Aorta (tissue), 5 donors: ENCODE measurements at places on chromosomes 16 and 17. TPM values are rescaled to one million over a fixed set of nuclear protein-coding genes. Genes with fewer than 3 reads are reported as not detected.

GRCh38 chr16:57876210-57876609 is 73.9 kb upstream of the KIFC3 start:
- H3K27ac ChIP-seq = no peak overlapping the region
- no peaks in the 10 kb centered on the region for H3K27me3 ChIP-seq
- H3K4me1 ChIP-seq = no peaks in the 10 kb centered on the region
- no peak overlapping the region for H3K4me3 ChIP-seq
- DNase-seq = no peak
- no peaks in the 10 kb centered on the region for H3K36me3 ChIP-seq

DNA sequence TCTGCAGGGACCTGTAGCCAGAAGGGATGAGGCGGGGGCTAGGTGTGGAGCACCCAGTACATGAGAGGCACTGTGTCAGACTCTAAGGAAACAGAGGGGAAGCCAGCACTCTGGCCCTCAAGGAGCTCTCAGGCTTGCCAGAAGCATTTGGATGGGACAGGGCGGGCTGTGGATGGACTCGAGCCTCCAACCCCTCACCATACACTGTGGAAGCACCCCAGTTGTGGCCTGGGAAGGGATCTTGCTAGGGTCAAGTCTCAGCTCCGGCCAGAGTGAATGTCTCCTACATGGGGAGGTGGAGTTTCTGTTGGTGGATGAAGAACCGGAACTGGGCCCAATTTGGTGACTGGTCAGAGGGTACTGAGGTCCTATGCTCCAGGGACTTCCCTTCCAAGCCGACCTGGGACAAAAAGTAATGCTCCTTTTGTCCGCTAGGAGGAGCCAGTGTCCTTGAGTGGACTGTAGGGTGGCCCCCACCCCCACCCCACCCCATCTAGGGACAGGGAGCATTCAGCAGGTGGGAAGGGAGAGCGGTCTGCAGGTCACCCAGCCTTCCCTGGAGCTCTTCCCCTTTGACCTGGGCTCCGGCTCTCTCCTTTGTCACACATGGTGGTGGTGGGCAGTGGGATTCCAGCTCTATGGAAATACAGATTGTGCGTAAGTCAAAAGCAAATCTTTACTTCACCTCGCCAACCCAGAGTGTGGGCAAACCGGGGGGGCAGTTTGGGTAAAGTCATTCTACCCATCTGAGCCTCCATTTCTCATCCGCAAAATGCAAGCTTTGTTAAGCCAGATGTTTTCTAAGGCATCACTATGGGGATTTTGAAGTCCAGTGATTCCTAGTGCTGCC is 20.4 kb upstream of the PHB1 start:
- H3K27me3 ChIP-seq = no peaks in the 10 kb centered on the region
- DNase-seq = peak; percentile 72
- no peak overlapping the region for H3K4me3 ChIP-seq
- H3K4me1 ChIP-seq = no peaks in the 10 kb centered on the region
- H3K36me3 ChIP-seq = no peaks in the 10 kb centered on the region

DNA sequence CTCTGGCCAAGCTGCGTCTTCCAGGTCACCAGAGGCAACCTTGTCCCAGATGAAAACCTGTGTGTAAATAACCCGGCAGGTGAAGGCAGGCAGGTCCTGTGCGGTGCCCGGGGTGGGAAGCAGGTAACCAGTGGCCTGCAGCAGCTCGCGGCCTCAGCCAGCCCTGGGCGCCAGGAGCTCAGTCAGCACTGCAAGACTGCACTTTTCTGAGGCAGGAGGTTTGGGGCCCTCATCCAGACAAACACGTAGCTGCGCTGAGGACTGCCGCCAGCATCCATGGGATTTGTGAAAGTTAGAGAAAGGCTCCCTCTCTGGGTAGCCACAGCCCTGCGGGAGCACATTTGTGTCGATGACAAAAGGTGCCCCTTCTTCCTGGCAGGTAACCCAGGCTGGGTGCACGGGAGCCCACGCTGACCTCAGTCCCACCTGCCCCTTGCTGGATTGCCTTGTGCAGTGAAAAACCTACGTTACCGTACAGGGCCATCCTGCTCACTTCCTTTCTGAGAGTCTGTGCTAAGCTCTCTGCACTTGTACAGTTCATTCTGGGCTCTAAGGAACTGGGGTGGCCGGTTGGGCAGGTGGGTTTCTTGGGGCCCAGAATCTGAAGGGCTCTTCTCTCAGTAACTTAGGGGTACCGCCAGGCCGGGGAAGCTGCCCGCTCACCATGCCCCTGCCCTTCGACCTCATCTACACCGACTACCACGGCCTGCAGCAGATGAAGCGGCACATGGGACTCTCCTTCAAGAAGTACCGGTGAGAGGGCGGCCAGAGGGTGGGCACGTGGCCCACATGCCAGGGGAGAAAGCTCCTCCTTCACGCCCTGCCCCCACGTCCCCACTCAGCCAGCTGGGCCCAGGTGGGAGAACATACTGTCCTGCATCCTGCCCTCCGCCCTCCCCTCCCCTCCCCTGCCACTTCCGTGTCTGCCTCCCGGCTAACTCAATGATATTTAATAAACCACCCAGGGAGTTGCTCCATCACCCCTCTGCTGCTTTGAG is 56.4 kb downstream of the MGAT5B start:
- H3K4me3 ChIP-seq = no peak overlapping the region
- no peaks in the 10 kb centered on the region for H3K27me3 ChIP-seq
- no peaks in the 10 kb centered on the region for H3K4me1 ChIP-seq
- H3K36me3 ChIP-seq = no peaks in the 10 kb centered on the region
- no peak for DNase-seq

GRCh38 chr16:55000595-55000994 is 69.9 kb downstream of the IRX5 start:
- H3K4me1 ChIP-seq = no peaks in the 10 kb centered on the region
- no peak overlapping the region for H3K4me3 ChIP-seq
- no peak overlapping the region for H3K27ac ChIP-seq
- DNase-seq = no peak
- no peaks in the 10 kb centered on the region for H3K36me3 ChIP-seq

DNA sequence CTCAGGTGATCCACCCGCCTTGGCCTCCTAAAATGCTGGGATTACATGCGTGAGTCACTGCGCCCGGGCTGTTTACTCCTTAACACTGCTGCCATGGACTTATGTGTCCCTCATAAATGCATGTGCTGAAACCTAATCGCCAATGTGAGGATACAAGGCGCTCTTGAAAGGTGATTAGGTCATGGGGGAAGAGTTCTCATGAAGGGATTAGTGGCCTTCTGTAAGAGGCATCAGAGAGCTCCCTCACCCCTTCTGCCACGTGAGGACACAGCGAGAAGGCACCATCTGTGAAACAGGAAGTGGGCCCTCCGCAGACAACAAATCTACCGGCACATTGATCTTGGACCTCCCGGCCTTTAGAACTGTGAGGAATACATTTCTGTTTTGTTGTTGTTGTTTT is 19.1 kb downstream of the ITPRIPL2 start:
- DNase-seq = peak; percentile 65
- no peaks in the 10 kb centered on the region for H3K4me1 ChIP-seq
- H3K27ac ChIP-seq = no peak overlapping the region
- no peak overlapping the region for H3K4me3 ChIP-seq
- no peaks in the 10 kb centered on the region for H3K27me3 ChIP-seq

GRCh38 chr17:74267987-74268499 is 6.0 kb upstream of the DNAI2 start:
- DNase-seq = no peak
- no peaks in the 10 kb centered on the region for H3K36me3 ChIP-seq
- peaks cover 3% of the 10 kb centered on the region for H3K27me3 ChIP-seq

DNA sequence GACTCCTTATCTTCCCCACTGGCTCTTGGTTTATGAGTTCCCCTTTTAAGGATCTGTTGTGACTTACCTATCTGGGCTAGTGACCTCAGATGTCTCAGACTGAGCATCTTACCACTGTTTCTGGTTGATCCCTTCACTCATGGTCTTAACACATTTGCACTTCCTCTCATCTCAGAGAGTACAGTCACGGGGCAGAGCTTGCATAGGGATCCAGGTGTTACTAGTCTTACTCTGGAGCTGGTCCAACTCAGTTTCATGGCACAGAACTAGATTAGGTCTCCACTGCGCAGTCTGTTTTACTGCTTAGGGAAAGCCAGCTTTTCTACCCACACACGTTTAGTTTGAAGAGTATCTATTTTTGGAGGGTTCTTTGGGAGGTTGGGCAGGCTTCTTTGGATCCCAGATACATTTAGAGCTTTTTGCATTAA is 10.2 kb downstream of the GABARAPL2 start:
- no peaks in the 10 kb centered on the region for H3K27me3 ChIP-seq
- no peaks in the 10 kb centered on the region for H3K4me1 ChIP-seq
- DNase-seq = no peak
- no peak overlapping the region for H3K4me3 ChIP-seq

DNA sequence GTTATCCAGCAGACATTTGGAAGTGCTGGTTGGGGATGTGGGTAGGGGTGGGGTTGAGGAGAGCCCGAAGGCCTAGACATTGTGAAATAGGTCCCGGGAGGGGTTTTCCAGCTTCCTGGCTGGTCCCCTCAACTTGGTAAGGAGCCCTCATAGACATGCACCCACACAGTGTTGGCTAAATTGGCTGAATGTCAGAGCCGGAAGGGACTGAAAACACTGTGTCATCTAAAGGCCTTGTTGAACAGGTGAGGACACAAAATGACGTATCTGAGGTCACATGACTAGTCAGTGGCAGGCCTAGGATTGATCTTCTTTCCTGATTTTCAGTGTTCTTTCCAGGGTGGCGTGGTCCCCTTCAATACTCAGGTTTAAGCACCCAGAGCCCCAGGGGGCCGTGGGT is 27.6 kb downstream of the ITGB3 start:
- no peaks in the 10 kb centered on the region for H3K27me3 ChIP-seq
- H3K4me3 ChIP-seq = no peak overlapping the region
- DNase-seq = no peak
- peaks cover 6% of the 10 kb centered on the region for H3K36me3 ChIP-seq

DNA sequence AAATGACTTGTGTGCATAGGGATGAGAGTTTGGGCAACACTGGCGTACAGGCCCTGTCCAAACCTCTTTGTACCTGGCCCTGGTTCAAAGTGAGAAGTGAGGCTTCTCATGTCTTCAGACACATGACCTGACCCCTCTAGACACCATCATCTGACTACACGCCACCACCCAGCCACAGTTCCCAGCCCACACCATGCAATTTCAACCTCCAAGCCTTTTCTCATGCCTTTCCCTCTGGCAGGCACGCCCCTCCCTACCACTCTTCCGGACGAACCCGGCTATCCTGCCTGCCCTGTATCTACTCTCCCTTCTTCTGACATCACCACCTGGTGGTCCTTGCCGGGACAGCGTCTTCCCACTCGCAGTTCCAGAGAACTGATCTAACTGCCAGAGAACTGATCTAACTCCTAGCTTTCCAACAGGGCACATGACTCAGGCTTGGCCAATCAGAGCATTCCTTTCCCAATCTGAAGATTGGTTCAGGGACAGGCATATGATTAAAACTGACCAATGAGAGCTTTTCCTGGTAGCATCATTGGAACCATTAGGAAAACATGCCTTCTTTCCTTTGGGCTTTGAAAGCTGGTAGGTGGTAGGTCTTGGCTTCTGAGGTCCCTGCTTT is 27.1 kb upstream of the IL21R start:
- H3K4me3 ChIP-seq = no peak overlapping the region
- peak; percentile 81 for DNase-seq
- H3K4me1 ChIP-seq = no peaks in the 10 kb centered on the region
- no peak overlapping the region for H3K27ac ChIP-seq
- no peaks in the 10 kb centered on the region for H3K36me3 ChIP-seq
- H3K27me3 ChIP-seq = no peaks in the 10 kb centered on the region

GRCh38 chr16:15498427-15499175 is 64.2 kb downstream of the BMERB1 start:
- no peak for DNase-seq
- H3K27ac ChIP-seq = no peak overlapping the region
- no peaks in the 10 kb centered on the region for H3K36me3 ChIP-seq
- no peaks in the 10 kb centered on the region for H3K27me3 ChIP-seq
- no peaks in the 10 kb centered on the region for H3K4me1 ChIP-seq
- no peak overlapping the region for H3K4me3 ChIP-seq

DNA sequence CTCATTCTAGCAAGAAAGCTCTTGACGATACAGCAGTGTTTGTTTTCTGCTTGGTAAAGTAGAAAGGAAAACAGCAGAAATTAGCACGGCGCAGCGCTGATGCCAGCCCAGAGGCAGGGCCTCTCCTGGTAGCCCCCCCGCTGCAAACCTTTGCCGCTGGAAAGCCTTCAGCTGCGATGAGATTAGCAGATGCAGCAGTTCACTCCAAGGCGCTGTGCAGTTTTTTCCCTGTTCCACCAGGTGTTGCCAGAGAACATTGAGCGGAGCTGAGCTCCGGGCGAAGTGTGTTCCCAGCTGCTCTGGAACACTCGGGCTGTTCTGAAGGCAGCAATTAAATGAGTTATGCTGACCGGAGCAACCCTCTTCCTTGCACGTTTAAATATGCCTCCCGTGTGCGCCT is 72.5 kb downstream of the RBFOX1 start:
- no peaks in the 10 kb centered on the region for H3K36me3 ChIP-seq
- no peak overlapping the region for H3K4me3 ChIP-seq
- no peak overlapping the region for H3K27ac ChIP-seq
- H3K4me1 ChIP-seq = no peaks in the 10 kb centered on the region
- DNase-seq = no peak

DNA sequence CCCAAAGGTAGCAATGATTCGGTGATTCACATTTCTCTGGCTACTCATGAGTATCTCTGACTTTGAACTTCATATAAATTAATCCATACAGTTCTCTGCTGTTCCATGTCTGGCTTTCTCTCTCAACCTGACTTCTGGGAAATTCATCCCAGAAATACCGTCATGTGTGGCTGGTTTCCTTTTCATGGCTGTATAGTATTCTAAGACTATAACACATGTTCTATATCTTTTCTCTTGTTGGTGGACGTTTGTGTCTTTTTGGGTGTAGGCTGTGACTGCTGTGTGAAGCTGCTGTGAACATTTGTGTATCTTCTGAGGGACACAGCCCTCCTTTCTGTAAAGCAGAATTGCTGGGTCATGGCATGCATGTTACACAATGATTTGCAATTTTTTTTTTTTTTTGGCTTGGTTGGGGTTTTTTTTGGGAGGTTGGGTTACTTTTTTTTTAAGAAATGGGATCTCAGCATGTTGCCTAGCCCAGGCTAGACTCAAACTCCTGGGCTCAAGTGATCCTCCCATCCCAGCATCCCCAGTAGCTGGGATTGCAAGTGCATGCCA is 6.3 kb downstream of the TTYH2 start:
- DNase-seq = no peak
- H3K4me3 ChIP-seq = no peak overlapping the region
- no peaks in the 10 kb centered on the region for H3K36me3 ChIP-seq
- no peak overlapping the region for H3K27ac ChIP-seq
- no peaks in the 10 kb centered on the region for H3K4me1 ChIP-seq

DNA sequence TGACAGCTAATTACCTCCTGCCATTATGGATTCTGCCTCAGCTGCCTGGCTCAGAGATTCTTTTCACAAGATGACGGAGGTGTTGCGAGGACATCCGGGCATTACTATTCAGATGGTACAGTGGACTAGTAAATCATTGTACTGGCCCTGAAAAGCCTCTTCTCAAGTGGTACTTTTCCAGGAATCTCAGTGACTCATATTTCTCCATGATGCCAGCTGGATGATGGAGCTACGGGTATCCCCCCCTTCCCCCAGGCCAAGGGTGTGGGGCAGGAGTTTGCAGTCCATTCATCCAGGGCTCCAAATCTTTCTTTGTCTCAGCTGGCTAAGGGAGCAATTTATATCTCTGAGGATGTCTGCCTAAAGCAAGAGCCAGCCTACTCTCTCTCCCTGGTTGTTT is 107.7 kb upstream of the GPR139 start:
- no peaks in the 10 kb centered on the region for H3K27me3 ChIP-seq
- H3K36me3 ChIP-seq = no peaks in the 10 kb centered on the region
- no peak for DNase-seq
- H3K4me3 ChIP-seq = no peak overlapping the region
- no peak overlapping the region for H3K27ac ChIP-seq

The WFIKKN1 gene
- 1.0 TPM for total RNA-seq

The NPTX1 gene
- total RNA-seq = 1.6 TPM

The TP53TG3 gene
- not detected for total RNA-seq

The AP2B1 gene
- 107 TPM for total RNA-seq
